Stimulated activated CD8-positive, alpha-beta memory T cell treated with anti-CD3 and anti-CD28 coated beads, Interleukin-7, amount 100 ng/mL, for 4 hours (primary cell): ENCODE measurements at places on chromosomes 3 and 15.

DNA sequence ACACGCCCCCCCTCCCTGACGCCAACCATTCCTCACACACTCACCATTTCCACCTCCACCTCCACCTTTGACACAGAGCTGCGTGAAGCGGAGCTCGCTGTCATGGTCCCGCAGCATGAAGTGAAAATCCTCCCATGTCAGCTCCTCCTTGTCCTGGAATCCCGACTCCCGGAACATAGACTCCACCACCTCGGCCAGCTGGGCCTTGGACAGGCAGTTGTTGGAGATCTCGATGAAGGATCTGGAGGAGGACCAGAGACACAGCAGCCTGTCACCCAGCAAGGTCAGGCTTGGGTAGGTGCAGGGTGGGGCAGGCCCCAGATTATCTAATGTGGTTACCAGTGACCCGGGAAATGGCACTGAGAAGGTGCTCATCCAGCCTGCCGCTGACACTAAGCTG is 12.2 kb downstream of the DUOX2 start:
- no peak for DNase-seq

GRCh38 chr3:131361464-131362421 is 19.8 kb upstream of the NUDT16 start:
- peak; percentile 12 for DNase-seq

GRCh38 chr3:59545374-59545773 is 495.5 kb upstream of the CFAP20DC start:
- no peak for DNase-seq

GRCh38 chr3:195916991-195917390 is 8.6 kb upstream of the TNK2 start:
- no peak for DNase-seq

DNA sequence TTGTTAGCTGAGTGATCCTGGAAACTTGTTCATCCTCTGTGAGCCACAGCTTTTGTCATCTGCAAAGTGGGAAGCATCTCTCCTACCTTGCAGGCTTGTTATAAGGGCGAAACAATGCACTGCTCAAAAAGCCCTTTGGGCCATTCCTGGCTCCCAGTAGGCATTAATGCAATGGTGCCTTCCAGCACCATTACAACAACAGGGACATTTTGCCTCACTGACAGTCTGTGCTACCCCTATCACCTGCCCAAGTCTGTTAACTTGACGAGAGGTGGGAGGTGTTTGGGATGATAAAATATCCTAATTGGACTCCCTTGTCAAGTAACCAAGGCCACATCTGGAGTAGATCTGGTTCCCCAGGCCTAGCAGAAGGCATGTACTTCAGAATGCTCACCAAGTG is 44.2 kb downstream of the ZDHHC3 start:
- no peak for DNase-seq

DNA sequence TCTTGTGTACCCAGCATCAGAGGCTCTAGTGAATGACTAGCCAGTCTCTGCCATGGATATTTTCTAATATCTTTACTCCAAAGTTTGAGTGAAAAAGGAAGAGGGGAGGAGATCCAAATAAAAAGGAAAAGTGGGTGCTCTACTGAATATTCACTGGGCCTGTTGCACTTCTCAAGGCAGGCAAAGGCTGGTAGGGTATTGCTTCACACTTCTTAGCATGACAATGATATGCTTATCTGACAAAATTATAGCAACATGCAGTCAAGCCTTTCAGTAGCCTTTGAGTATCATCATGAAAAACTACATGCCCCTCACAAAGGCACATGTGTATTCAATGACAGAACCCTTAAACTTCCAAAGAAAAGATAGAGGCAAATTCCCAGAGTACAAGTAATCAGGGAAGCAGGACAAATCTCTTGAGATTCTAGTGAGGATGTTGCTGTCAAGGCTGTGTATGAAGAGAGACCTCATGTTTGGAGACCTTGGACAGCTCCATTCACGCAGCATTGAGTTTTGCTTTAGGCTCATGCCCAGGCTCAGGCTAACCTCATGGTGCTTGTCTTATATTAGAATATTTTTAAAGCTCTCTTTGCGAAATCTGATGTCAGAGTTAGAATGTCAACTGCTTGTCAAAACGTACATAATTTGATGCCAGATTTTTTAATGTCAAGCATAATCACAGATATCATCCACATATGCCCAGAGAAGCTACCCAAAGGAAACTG is 506.9 kb downstream of the OCA2 start:
- DNase-seq, result no peak

DNA sequence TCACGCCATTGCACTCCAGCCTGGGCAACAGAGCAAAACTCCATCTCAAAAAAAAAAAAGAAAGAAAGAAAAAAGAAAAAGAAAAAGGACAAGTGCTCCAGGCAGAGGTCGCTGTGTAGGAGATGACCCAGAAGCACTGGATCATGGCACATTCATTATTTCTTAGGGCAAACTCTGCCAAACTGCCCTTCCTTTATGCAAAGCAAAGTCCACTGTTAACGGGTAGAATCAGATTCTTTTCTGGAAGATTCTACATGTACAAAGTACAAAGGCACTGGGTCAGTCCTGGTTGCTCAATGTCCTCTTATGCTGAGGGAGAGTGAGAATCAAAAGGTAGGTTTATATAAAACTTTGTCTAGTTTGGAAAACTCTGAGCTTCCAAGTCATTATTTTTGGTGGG is 144.9 kb downstream of the FEZF2 start:
- DNase-seq, result no peak

GRCh38 chr3:42189736-42190135 is 76.2 kb downstream of the CCK start:
- DNase-seq, result no peak

DNA sequence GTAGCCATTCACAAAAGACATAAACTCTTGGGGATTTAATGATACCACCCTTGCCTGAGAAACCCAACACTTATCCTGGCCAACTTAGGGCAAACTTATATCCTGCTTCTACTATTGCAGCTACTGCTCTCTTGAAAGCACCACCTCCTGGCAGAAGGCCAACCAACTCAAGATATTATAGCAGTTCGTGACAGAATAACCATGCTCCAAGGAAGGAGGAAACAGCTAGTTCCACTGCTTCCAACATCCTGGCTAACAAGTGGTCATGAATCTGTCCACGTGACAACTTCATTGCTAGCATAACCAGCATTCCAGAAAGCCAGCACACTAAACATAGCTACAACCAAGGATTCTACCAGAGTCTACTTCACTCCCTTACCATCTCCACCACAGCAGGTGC is 1037.5 kb downstream of the TBL1XR1 start:
- no peak for DNase-seq

GRCh38 chr3:116166121-116166520 is 279.2 kb downstream of the LSAMP start:
- DNase-seq, result no peak

- no peak for DNase-seq
Measured at GRCh38 chr3:15094187-15094875, 4.6 kb downstream of the RBSN start.

DNA sequence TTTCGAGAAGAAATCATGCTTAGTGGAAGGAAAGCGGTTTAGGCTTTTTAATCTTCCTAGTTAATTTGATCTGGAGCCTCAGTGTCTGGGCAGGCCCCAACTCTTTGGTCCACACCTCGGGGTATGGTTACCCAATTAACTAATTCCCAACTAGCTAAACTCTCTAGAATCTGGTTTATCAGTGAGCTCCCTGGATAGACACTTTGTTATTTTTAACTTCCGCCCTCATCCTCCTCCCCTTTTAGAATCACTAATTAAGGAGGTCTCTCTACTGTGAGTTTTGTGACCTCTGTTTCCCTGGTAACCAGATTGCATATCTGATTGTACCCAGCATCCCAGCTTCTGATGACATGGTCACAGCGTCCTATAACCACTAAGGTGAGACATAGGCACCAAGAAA is 112.2 kb downstream of the RARB start:
- DNase-seq, result no peak

DNA sequence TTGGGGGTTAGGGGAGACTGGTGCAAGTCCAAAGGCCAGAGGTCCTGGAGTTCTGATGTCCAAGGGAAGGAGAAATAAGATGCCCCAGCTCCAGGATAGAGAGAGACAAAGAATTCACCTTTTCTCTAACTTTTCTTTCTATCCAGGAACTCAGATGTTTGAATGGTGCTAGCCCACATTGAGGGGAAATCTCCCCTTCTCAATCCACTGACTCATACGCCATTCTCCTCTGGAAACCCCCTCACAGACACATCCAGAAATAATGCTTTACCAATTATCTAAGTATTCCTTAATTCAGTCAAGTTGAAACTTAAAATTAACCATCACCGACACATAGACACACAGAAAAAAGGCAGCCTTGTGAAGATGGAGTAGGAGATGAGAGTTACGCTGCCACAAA is 1085.2 kb downstream of the NSUN3 start:
- no peak for DNase-seq

DNA sequence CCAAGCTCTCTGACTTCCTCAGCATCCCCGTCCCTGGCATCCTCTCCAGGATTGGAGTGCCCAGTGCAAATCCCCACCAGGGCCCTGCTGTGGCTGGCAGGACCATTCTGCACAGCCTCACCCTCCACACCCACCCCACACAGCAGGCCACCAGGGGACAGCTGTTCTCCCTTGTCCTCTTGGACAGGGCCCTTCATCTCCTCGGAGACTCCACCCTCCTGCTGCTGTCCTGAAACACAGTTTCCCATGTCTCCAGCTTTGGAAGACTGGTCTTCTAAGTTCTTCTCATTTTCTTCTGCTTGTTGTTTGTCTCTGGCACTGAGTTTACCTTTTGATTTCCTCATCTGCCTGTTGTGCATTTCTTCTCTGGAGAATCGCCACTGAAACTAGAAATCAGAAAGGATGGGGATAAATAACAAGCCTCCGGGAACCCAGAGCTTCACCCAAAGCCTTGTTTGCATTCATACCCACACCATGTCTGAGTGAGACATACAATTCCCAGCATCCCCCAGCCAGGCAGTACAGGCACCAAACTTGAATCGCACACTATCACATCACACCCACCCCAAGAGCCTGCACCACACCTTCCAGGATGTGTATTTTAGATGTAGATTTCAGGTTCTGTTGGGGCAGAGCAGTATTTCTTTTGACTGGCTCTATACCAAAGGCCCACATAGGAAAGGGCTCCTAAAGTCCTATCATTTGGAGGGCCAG is 52.0 kb downstream of the OXNAD1 start:
- no peak for DNase-seq

DNA sequence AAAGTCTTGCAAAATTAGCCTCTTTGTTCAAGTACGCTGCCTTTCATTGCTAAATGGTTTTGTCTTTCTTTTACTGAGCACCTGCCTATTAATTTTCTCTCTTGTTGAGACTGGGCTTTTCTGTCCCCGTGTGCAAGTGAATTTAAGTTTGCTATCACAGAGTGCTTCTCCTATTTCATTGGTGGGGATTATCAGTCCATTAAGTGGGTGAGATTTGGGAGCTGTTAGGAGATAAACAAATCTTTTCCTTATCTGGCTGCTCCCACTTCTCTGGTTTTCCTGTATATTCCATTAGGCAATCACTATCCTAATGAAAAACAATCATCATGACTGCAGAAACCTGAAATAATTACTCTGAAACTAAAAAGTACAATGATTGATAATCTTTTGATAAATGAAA is 254.2 kb downstream of the NR1D2 start:
- no peak for DNase-seq

GRCh38 chr3:172625404-172625803 is 85.5 kb downstream of the NCEH1 start:
- DNase-seq, result no peak

- no peak for DNase-seq
Measured at GRCh38 chr3:120059081-120059864, 35.0 kb downstream of the GSK3B start.

DNA sequence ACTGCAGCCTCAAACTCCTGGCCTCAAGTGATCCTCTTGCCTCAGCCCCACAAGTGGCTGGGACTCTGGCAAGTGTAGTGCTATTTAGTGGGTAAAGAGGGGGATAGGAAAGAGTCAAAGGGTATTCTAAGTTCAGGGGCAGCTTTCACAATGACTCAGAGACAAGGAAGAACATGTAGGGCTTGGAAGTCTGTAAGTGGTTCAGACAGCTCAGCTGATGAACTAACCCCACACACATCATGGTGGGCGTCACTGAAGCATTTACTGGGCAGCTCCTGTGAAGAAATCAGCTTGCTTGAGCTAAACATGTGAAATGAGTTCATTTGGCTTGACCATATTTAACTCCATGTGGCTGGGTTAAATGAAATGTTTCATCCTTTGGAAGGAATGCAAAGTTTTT is 34.6 kb upstream of the THSD4 start:
- no peak for DNase-seq

DNA sequence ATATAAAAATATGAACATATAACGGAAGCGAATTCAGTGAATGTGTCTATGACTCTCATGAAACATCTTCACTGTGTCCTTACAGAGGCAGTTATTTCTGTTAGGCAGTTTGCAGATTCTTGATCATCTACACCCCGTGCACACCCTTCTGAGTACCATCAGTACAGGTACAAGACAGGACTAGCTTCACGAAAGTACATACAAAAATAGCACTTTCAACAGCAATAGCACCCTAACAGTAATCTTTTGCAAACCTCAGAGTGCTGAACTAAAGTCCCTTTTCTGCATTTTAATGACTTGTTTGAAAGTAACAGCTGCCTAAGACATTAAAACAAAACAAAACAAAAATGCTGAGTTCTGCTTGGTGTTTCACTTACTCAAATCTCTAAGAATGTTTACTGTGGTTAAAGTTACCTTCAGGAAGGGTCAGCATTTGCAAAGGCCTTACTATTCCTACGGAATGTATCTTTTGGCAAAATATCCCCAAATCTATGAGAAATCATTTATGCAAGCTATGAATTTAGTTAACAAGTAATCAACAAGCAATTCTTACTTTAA is 104.1 kb downstream of the CNTN3 start:
- no peak for DNase-seq

- DNase-seq, result no peak
Measured at GRCh38 chr3:50633230-50633790, 16.4 kb downstream of the MAPKAPK3 start.

GRCh38 chr3:37272741-37273140 is 98.4 kb upstream of the LRRFIP2 start:
- no peak for DNase-seq

GRCh38 chr3:143831208-143831607 is 17.1 kb downstream of the SLC9A9 start:
- no peak for DNase-seq
